ENCODE measurements at places on chromosomes 13 and 19.
A peak's percentile ranks its signal among the peaks of the same experiment; 100 is the strongest.

GRCh38 chr19:16969135-16969534, 57.5 kb downstream of the CPAMD8 start:
- no peak for DNase-seq

- DNase-seq: no peak
Measured at GRCh38 chr19:38806371-38806770, 6.4 kb downstream of the LGALS4 start.

- no peak for DNase-seq
Measured at GRCh38 chr13:101283782-101284181, 132.5 kb downstream of the NALCN start.

GRCh38 chr19:17104679-17105078, 29.1 kb downstream of the MYO9B start:
- DNase-seq: no peak

- no peak for DNase-seq
Measured at GRCh38 chr19:16457954-16458331, 13.8 kb downstream of the EPS15L1 start.

- DNase-seq: no peak
Measured at GRCh38 chr13:100513987-100514670, 74.5 kb downstream of the GGACT start.

GRCh38 chr19:51944798-51945552, 17.7 kb downstream of the ZNF613 start:
- no peak for DNase-seq

- DNase-seq: no peak
Measured at GRCh38 chr13:48818495-48819356, 157.0 kb upstream of the FNDC3A start.

GRCh38 chr13:60226507-60226906, 62.8 kb upstream of the DIAPH3 start:
- DNase-seq: no peak

DNA sequence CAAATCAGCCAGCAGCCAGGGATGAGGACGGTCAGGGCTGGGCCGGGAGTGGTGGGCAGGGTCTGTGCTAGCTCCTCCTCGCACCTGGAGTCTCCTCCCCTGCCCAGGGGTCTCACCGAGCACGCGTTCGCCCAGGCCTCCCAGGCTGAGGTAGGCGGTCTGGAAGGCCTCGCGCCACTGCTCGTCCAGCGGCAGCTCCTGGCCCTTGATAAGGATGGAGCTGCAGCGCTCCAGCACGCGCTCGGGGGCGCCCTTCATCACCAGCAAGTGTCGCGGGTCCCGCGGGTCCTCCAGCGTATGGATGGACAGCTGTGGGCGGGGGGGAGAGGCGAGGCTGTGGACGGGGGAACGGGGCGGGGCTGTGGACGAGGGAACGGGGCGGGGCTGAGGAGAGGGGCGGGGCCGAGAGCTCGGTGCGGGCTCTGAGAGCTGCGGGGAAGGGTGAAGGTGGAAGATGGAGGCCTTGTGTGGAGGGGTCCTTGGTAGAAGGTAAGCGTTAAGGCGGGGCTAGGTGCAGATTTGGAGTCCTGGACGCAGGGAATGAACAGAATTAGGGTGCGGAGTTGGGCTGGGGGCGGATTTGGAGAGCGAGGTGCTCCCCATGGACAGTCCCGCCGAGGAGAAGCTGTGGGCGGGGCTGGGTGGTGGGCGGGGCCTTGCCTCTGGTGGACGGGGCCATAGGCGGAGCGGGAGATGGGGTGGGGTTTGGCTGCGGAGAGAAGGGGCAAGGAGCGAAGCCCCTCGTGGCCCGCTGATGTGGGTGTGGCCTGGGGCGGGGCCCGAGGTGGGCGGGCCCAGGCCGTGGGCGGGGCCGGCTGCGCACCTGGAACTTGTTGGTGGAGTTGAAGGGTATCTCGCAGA, 5.7 kb downstream of the ATP4A start:
- DNase-seq: peak; percentile 76

- DNase-seq: no peak
Measured at GRCh38 chr19:4966591-4966990, 2.3 kb upstream of the KDM4B start.

DNA sequence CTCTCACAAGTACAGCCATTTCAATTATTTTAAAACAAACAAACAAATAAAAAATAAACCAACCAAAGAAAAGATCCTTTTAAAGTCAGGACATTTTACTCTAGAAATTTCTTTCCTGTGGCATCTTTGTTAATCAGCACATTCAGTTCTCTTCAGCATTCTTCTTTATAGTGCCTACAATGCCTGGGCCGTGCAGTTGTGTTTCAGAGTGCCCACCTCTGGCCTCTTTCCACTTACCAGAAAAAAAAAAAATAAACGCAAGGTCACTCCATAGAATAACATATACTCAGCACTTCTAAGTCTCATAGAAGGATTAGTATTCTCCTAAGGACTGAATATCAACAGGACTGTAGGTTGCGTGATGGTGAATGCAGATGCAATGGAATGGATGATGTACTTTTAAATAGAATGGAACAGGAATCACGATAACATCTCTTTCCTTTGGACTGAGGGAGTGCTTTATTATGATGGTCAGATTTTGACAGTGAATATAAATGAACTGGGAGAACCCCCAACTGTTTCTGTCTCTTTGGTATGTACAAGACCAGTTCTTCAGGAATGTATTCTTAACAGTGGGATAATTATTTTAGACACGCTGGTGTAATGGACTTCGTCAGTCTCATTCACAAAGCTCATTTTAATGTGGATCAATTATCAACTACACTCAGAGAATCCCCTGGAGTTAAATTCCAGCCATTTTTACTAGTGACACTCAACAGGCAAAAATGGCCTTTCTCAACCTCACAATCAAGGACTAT, 125.0 kb upstream of the NBEA start:
- no peak for DNase-seq

GRCh38 chr13:79455331-79455730, 25.6 kb upstream of the NDFIP2 start:
- no peak for DNase-seq

DNA sequence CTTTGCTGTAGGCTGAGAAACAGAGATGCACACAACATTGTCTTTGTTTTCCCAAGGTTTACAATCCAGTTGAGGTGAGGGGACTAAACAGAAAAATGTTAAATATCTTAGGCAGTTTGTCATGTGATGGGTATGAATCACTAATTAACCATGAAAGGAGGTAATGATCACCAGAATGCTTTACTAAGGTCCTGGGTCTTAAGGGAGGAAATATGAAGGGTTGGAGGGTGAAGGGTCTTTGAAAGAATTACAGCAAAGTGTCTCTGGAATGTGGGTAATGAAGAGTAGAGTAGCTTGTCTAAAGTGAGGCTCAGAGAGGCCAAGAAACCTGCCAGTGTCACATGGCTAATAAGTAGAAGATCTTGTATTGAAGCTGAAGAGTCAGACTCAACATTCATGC, 19.0 kb downstream of the BIVM start:
- DNase-seq: no peak

DNA sequence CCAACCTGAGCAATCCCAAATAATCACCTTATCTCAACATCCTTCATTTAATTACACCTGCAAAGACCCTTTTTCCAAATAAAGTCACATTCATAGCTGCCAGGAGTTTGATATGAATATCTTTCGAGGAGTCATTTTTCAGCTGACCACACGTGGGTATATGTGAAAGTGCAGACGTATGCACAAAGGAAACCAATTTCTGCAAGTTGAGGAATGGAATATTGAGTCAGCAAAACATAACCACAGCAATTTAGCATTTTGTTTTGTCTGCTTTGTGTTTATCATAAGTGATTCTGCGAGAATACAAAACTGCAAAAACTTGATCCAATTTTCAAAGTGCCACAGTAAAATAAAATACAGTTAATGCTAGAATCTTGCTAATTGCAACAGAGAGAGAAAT, 295.9 kb downstream of the SUCLA2 start:
- no peak for DNase-seq

DNA sequence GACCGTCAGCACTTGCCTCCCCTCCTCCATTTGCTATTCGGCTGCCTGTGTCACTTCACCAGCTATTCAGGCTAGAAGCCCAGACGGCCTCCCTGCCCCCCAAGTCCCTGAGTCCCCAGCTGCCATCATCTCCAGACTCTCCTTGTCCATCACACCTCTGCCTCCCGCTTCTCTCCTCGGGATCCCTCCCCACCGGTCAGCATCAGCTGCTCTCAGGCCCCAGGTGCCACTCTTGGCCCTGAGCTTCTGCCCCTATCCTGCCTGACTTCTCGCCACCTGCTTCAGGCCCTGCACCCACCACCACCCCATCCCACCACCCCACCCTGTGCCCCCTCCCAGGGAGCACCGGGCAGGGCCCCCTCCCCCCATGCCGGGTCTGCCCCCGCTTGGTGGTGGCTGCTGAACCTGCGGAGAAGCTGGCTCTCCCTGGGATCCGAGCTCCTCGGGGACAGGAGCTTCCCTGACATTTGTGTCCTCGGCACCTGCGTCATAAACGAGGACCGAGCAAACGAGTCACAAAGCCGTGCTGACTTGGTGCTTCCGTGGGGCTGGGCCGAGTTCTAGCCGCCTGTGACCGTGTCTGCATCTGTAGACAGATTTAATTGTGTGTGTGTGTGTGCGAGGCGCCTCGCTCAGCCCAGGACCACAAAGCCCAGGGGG, 70.3 kb upstream of the MCF2L start:
- no peak for DNase-seq

DNA sequence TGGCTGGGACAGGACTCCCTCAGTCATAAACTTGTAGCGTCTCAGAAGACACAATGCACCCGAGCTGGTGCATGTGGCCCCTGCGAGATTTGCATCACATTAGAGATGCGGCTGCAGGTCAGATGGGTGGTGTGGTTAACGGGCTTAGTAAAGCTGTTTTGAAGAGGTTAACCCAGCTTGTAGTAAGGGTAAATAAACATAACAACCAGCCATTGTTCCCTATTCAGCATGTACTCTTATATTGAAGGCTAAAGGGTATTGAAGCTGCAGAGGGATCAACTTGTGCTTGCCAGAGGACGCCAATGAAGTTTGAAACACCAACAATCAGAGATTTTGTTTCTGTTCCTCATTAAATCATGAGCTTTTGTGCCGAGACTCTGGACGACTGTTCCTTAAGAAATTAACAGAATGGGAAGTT, 79.4 kb downstream of the ZIC5 start:
- DNase-seq: no peak

GRCh38 chr13:32039528-32039927, 8.0 kb downstream of the FRY start:
- DNase-seq: no peak

DNA sequence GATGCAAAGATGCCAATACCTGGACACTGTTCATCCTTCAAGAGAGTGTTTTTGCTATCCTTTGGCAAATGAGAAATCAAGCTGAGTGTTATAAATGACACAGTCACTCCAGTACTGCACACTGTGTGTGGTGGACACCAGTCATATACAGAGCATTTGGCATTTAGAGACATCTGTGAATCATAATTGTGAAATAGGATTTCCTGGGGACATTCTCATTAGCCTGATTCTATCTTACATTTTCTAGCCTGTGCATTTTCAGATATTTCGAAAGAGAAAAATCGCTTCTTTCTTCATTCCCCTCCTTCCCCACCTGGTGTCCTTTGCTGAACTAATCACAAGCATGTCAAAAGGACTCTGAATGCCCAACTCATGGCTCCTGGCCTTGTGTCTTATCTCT, 781.0 kb upstream of the ARGLU1 start:
- no peak for DNase-seq

DNA sequence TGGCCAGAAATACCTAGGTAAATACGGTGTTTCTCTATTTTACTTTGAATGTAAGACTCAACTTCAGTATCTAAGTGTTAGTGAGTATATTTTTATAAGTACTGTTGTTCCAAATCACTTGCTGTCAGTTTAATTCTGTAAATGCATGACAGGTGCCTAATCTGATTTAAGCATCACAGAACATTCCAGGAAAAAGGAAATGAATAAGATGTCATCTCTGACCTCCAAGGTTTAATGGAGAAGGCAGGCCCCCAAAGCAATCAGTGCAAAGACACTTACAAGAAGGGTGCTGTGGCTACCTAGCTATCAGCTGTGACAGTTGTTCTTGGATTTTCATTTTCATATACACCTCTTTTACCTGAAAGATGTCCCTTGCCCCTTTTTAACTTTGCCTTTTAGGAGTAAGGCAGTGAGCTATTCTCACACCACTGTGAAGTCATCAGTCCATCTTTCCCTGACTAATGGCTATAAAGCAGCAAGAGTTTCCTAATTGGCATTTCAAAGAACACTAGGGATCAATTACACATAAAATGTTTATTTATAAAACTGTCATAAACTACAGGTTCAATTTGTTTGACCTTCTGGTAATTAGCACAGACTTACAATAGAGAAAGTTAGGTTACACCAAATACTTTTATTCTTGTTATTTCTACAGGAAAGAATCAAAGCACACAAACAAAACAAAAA, 427.6 kb downstream of the SPRY2 start:
- no peak for DNase-seq

DNA sequence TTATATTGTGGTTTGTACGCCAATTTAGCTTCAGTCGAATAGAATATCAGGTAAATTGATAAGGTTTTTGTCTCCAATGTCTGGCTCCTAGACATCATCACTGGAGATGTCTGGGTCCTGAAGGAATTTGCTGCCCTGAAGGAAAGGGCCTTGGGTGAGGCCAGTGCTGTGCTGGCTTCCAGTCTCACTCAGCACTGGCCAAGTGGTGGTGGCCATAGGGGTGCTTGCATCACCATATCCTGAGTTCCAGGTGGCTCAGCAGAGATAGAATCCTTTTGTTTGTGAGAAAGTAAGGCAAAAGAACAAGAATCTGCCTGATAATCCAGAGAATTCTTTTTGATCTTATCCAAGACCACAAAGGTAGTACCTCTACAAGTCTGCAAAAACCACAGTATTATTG, 39.1 kb downstream of the UQCRFS1 start:
- DNase-seq: no peak

DNA sequence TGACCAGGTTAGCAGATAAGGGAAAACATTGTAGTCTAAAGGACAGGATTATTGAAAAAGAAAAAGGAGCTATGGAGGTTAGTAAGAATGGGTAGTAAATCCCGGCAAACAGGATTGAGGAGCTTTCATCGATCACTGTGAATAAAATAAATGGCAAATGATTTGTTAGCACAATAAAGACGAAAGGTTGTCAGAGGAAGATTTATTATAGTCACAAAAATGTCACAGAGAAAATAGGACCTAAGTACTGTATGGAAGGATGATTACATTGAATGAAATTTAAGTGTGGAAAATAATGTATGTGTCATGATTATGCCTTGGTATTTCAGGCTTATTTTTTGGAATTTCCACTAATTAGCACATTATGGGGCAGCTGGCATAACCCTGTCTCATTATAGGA, 519.2 kb upstream of the SLITRK6 start:
- DNase-seq: no peak

DNA sequence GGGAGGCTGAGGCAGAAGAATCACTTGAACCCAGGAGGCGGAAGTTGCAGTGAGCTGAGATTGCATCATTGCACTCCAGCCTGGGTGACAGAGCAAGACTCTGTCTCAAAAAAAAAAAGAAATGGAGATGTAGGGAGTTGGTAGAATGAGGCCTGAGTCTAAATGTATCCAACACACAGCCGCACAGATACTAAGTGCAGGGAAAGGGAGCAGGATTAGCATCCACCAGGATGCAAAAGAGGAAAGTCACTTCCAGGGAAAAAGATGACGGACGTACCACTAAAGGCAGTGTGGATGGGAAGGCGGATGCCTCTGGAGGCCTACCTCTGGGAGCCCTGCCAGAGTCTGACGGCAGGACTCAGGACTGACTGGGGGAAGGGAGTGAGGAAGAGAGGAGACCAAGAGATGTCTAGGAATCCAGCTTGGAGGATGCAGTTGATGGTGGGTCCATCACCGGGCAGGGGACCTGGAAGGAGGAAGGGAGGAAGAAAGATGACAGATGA, 6.8 kb downstream of the FAM98C start:
- DNase-seq: no peak
